Iris pigment epithelial cell (primary cell): ENCODE measurements at places on chromosomes 4 and X.

DNA sequence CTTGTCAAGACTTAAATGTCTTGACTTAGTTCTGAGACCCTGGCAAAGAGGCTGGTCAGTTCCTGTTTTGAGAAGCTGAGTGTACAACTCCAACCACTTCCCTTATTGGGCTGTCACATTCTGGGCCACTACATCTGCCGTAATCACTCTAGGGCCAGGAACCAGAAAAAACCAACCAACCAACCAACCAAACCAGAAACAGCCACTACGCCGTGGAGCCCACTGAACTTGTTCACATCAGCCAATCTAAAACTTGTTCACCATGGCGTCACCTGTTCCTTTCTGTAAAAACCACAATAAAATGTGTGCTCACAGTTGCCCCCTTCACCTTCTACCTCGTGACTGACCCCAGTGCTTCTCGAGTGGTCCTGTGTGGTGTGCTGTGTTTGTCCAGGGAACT is 107.3 kb downstream of the JADE1 start:
- no peak for DNase-seq

GRCh38 chrX:136395271-136395670 is 92.5 kb upstream of the BRS3 start:
- DNase-seq, result peak; percentile 18

- no peak for DNase-seq
Observed at GRCh38 chr4:150789864-150790263, 207.9 kb downstream of the MAB21L2 start.

DNA sequence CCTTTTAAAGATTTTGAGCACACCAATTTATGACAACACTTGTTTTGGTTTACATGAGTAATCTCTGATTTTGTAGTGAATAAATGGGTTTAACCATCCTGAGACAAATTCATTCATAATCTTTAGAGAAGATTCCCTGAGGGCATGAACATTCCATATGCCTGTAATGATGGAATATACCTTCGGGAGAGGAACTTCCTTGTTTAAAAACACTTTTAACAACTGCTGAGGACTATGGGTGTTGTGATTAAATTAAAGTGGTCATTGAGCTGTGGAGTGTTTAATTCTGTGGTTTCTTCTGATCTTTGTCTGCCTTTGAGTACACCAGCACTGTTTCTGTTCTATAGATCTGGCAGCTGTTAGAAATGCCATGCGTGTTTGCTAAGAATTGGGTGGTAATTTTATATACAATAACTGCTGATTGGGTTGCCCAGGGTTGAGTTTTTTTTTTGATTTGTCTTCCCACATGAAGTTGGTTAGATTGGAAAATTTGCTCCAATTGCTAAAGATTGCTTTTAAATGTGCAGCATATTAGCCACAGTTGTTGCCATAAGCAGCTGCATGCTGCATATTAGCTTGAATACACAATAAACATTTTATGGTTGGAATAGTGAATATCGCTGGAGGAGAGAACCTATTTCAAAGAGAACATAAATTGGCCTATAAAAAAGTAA is 86.8 kb downstream of the DCLK2 start:
- DNase-seq, result no peak

GRCh38 chr4:31613946-31614623 is 893.9 kb downstream of the PCDH7 start:
- DNase-seq, result peak; percentile 4

DNA sequence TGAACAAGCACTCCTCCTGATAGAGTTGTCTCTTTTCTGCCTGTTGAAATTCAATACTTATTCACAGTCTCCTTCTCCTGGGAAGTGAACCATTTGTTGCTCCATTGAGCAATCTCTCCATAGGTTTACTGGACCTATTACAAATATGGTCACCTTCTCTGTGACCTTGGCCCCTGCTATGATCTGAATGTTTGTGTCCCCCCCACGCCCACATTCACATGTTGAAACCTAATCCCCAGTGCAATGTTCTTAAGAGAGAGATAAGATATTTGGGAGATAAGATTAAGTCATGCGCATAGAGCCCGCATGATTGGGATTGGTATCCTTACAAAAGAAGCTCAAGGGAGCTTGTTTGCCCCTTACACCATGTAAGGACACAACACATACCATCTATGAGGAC is 54.1 kb upstream of the GABRE start:
- DNase-seq, result no peak

DNA sequence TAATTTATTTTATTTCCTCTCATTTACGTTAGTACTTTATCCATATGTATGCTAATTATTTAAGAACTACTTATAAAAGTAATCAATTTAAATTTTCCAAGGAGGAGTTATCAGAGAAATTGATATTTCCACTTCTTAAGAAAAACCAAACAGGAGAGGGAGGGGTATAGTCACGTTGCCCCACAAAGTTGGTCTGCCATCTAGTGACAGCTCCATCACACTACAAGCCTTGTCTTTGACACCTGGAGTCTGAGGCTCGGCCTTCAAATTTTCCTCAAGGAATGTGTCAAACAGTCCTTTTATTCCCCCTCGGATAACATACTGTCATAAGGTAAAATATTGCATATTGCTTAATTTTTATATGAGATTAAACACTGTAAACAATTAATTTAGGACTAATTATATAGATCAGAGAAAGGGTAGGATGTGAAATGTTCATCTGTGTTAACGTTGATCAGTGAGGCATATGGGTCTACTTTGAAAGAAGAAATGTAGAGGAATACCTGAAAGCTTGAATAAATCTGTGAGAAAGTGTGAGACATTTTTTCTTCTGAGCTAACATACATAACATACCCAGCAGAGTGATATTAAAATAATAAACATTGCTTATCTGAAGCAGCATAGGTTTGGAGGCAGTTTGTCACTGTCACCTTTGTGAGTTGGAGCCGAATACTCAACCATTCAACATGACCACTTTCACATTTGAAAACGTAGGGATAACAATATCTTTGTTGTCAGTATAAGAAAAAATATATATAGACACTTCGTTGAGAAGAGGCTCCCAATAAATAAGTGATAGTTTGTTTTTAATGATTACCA is 114.4 kb downstream of the GLRA3 start:
- DNase-seq, result peak; percentile 72

- no peak for DNase-seq
Observed at GRCh38 chr4:15054541-15054940, 52.3 kb downstream of the CPEB2 start.

DNA sequence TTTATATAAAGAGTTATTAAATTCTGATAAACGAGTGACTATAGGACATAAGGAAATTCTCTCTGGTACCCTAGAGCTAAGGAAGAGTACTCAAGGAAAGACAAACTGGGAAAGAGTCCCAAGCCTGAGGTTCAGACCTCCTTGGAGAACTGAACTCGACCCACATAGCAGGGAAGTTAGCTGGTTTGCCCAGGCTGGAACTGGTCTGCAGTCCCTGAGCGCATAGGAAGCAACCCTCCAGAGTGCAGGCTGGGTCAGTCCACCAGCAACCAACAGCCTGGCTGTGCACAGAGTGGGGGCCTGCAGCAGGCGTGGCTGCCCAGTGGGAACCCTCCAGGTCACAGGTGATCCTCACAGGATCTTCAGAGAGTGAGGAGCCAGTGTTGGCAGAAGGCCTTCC is 114.1 kb downstream of the SOWAHB start:
- DNase-seq, result peak; percentile 43

DNA sequence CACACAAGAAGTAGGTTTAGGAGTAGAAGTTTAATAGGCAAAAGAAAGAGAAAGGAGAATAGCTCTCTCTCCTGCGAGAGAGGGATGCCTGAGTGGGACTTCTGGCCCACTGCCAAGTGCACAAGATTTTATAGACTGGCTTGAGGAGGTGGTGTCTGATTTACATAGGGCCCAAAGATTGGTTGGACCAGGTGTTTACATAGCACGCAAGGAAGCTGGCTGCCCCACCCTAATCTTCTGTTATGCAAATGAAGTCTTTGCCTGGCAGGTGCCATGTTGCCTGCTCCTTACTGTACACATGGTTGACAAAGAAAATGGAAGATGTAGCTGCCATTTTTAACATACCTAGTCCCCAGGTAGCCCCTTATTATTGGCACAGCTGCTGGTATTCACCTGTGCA is 170.8 kb upstream of the GATB start:
- no peak for DNase-seq

- DNase-seq, result no peak
Observed at GRCh38 chrX:35392232-35392631, 405.9 kb upstream of the MAGEB16 start.
